A549 treated with CpdA at 1 μM for 4 hours (cell line): ENCODE measurements at places on chromosomes 7 and 10. TPM values are rescaled to one million over a fixed set of nuclear protein-coding genes. Genes with fewer than 3 reads are reported as not detected.

The ABCB4 gene
- 0.03 to 0.17 TPM in 2 of 5 replicates, not detected in the others for total RNA-seq

The BTBD16 gene
- total RNA-seq = 0.40 to 0.86 TPM (median 0.52 TPM) in 5 replicates

The SVOPL gene
- total RNA-seq = not detected in 5 replicates

The ZMIZ1 gene
- total RNA-seq = 62.6 to 82.7 TPM (median 74.9 TPM) in 5 replicates

The MALRD1 gene
- 0.02 TPM in 1 of 5 replicates, not detected in the others for total RNA-seq

The SLC13A4 gene
- not detected in 5 replicates for total RNA-seq

The VWDE gene
- total RNA-seq = 0.31 to 0.84 TPM (median 0.48 TPM) in 5 replicates

The FAM200A gene
- total RNA-seq = 5.7 to 6.8 TPM (median 6.0 TPM) in 5 replicates

The GFRA1 gene
- total RNA-seq = 8.6 to 11.3 TPM (median 9.9 TPM) in 5 replicates

The RBM20 gene
- total RNA-seq = 1.1 to 1.8 TPM (median 1.4 TPM) in 5 replicates

The ENKUR gene
- total RNA-seq = 0.09 to 0.29 TPM (median 0.22 TPM) in 4 of 5 replicates, not detected in the other

The RBP4 gene
- 5.3 to 10.7 TPM (median 7.6 TPM) in 5 replicates for total RNA-seq

The TMEM229A gene
- total RNA-seq = not detected in 5 replicates

The CNPY1 gene
- not detected in 5 replicates for total RNA-seq

The CTAGE8 gene
- 0.03 to 0.08 TPM in 2 of 5 replicates, not detected in the others for total RNA-seq

The CPN1 gene
- total RNA-seq = 0.17 to 0.51 TPM (median 0.24 TPM) in 5 replicates

The OR2A42 gene
- total RNA-seq = not detected in 5 replicates

The CDC14C gene
- not detected in 5 replicates for total RNA-seq

The AGAP3 gene
- total RNA-seq = 54.6 to 71.6 TPM (median 67.0 TPM) in 5 replicates

The EPHA1 gene
- total RNA-seq = not detected in 5 replicates

The PLAC9 gene
- 0.16 to 0.50 TPM in 2 of 5 replicates, not detected in the others for total RNA-seq

The ADGRA1 gene
- 0.02 to 0.05 TPM in 2 of 5 replicates, not detected in the others for total RNA-seq

The ZNF365 gene
- 0.83 to 0.97 TPM (median 0.90 TPM) in 5 replicates for total RNA-seq

The HSPA12A gene
- 11.9 to 14.6 TPM (median 13.5 TPM) in 5 replicates for total RNA-seq

The DNAJC2 gene
- total RNA-seq = 43.7 to 54.9 TPM (median 46.4 TPM) in 5 replicates

The LRRC61 gene
- 0.03 to 0.34 TPM (median 0.09 TPM) in 4 of 5 replicates, not detected in the other for total RNA-seq

The NAT16 gene
- total RNA-seq = 0.13 to 0.25 TPM (median 0.17 TPM) in 4 of 5 replicates, not detected in the other

The FAM131B gene
- total RNA-seq = 0.48 to 0.73 TPM (median 0.54 TPM) in 5 replicates

The EVX1 gene
- 0.03 to 0.09 TPM (median 0.07 TPM) in 3 of 5 replicates, not detected in the others for total RNA-seq

The CNPY4 gene
- total RNA-seq = 10.7 to 13.0 TPM (median 12.0 TPM) in 5 replicates

The FAM25C gene
- 1.2 to 4.7 TPM (median 1.8 TPM) in 3 of 5 replicates, not detected in the others for total RNA-seq

The NUTM2D gene
- 1.1 to 1.5 TPM (median 1.4 TPM) in 5 replicates for total RNA-seq

The CALHM1 gene
- not detected in 5 replicates for total RNA-seq

The ZCWPW1 gene
- 0.91 to 1.7 TPM (median 1.6 TPM) in 5 replicates for total RNA-seq

The SIRT1 gene
- 25.6 to 32.3 TPM (median 26.5 TPM) in 5 replicates for total RNA-seq

The IFIT1 gene
- 4.4 to 7.2 TPM (median 6.0 TPM) in 5 replicates for total RNA-seq

The FAM13C gene
- 0.08 to 0.32 TPM (median 0.14 TPM) in 4 of 5 replicates, not detected in the other for total RNA-seq

The HTR5A gene
- not detected in 5 replicates for total RNA-seq

The KNDC1 gene
- total RNA-seq = 0.82 to 2.5 TPM (median 2.1 TPM) in 5 replicates

The GBX1 gene
- not detected in 5 replicates for total RNA-seq
